Endothelial cell of umbilical vein (primary cell): ENCODE measurements at places on chromosomes 12 and 14. TPM values are rescaled to one million over a fixed set of nuclear protein-coding genes. Genes with fewer than 3 reads are reported as not detected.

KRT78 gene
- not detected in 2 replicates for polyA plus RNA-seq

DNA sequence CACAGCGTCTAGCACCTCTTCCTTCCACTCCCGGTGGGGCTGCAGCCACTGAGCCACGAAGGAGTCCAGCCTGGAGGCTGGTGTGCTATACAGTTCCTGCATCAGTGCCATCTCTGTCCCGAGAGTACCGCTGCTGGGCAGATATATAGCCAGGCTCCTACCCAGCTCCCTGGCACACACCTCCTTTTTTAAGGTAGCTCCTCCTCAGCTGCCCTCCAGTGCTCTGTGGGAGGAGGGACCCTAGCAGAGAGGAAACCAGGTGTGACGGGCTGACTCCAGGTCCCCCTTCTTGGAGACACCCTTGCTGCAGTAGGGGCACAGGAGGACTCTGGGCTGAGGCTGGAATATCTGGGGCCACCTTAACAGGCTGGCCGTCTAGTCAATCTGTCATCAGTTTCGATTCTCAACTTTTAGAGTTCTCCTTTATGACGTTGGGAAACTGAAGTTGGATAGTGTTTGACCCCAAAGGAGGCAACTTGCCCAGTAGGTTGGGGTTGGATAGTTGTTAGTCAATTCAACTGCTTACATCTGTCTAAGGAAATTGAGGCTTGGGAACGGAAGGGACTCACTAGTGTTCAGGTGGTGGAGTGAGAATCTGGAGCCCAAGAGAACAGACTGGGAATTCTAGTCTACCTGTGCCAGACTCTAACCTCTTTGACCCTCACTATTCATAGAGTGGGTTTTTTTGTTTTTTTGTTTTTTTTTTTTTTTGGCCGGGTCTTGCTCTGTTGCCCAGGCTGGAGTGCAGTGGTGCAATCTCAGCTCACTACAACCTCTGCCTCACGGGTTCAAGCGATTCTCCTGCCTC is at the start of gene OASL:
Gene OASL, minus strand, starts transcription at position 386 of the 808 bp plus-strand sequence. Its CDS starts 275 bp downstream, at position 111.
- peak; percentile 20 for DNase-seq

DNA sequence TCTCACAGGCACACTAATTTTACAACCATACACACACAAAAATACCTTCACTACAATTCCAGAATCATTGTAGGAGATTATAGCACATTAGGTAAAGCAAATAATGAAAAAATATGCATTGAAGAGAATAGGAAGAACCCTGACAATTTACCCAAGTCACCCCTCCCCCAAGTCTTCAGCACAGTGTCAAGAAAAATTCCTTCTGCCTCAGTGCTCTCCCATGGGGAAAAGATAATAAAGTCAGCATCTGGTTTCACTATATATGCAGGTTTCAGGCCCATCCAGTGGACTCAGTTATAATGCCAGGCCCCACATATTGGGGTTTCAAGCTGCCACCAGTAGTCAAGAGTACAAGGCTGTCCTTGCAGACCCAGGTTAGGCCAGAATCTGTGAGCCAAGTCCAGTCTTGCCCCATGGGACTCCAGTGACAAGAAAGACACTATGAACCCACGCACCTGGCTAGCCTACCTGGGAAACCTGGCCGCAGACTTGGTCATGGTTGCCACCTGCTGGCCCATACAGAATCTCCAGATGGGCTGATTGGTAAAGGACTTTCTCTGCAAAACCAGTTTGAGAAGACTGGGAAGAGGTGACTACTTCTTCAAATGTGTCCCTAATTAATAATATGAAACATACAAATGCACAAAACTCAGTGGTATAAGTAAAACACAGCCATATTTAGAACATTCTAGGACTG is 398.6 kb upstream of the FLRT2 start:
- DNase-seq = no peak

- DNase-seq = no peak
These were observed 1.1 kb upstream of the IRF9 start for GRCh38 chr14:24159777-24160498.

DNA sequence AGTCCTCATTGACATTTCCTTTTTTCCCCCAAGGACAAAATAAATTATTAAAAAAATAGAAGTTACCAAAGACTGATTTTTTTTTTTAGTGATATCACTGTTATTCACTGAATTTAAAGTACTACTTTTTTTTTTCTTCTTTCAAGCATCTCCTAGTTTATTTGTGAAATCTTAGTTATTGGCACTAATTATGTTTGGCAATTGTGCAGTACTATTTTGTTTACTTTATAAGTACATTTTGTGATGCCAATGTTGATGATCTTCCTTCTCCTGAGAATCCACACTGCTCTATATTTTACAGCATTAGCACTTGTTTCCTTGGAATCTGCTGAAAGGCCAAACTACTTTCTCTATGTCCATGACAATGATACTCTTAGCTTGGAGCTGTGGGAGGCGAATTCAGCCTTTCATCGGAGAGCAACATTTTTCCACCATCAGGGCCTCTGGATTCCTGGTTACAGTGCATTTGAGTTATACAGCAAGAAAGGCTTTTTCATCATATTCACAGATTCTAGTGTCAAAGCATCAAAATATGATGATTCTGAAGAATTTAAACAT is 123.8 kb upstream of the PTPRQ start:
- DNase-seq = no peak

DNA sequence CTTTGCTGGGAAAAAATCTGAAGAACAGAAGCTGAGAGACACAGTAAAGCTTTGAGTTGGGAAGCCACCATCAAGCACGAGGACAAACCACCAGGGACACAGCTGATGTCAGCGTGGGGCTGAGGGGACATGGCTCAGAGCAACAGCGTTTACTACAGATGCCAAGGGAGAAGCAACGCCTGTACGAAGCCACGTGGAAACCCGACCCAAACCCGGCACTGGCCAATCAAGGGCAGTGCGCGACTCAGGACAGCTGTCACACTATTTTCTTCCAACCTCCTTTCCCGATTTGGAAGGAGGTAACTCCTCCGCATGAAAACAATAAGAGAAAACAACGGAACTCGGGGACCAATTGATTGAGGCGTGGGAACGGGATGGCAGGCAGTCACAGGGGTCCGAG is 20.2 kb upstream of the CHGA start:
- no peak for DNase-seq

GPR137C gene
- polyA plus RNA-seq = 1.5 TPM in 2 replicates

- DNase-seq = no peak
These were observed 51.4 kb downstream of the WASHC3 start for GRCh38 chr12:102010265-102010994.

DNA sequence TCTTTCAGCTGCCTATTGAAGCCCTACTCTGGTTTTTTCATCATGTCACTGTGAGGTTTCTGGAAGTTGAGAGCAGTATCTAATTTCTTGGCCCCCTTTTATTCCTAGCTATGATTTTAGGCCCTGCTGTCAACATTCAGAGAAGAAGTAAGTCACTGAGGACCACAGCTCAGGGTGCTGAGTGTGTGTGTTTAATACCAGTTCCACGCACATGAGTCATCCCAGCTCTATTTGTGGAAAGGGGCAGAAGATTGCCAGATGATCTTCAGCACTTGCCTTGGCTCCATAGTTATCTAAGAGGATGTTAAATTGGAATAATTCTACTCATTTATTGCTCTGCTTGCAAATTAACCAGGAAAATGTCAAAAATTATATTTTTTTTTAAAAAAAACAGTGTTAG is 65.5 kb upstream of the SLC38A4 start:
- DNase-seq = no peak

DNA sequence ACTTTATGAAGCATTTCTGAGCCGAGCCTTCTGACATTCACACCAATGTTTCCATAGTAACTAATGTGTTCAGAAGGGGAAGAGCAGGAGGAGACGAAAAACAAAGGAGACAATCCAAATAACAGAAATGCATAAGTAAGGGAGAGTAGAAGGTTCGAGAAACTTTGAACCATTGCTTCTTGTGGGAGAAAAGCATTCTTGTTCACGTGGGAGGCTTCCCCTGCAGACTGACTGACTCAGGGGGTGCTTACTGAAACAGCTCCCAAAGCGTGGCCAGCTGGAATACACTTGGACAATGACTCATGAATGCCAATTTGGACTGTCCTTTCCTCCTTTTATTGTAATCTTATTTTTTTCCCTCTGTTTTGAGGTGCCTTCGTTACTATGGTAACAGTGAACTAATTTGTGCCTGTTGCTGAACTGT is 73.9 kb downstream of the NEDD1 start:
- peak; percentile 82 for DNase-seq

DNA sequence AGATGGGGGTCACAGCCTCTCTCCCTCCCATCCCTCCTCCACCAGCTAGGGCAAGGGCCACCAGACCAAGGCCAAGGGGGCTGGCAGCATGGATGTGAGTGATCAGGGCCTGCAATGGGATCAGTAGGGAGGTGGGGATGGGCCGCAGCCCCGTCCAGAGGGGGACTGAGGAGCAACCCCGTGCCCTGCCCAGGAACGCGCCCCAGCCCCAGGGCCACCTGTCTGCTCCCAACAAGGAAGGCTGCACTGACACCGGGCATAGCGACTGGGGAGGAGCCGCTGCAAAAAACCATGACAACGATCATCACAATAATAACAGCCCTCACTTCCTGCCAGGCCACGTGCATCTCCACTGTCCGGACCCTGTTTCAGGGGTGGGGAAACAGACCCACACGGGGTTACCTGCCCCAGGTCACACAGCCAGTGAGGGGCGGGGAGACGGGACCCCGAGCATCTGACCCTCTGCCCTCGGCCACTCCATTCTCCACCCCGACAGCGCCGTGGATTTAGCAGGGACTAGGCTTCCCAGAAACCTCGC is 24.3 kb downstream of the NCOR2 start:
- DNase-seq = no peak

RNF212B gene
- not detected in 2 replicates for polyA plus RNA-seq

RAPGEF3 gene
- polyA plus RNA-seq = 30.8 and 34.5 TPM in 2 replicates

- DNase-seq = peak; percentile 56
These were observed 145.6 kb upstream of the NCOR2 start for GRCh38 chr12:124713041-124713435.

PRPH gene
- not detected in 2 replicates for polyA plus RNA-seq

DNA sequence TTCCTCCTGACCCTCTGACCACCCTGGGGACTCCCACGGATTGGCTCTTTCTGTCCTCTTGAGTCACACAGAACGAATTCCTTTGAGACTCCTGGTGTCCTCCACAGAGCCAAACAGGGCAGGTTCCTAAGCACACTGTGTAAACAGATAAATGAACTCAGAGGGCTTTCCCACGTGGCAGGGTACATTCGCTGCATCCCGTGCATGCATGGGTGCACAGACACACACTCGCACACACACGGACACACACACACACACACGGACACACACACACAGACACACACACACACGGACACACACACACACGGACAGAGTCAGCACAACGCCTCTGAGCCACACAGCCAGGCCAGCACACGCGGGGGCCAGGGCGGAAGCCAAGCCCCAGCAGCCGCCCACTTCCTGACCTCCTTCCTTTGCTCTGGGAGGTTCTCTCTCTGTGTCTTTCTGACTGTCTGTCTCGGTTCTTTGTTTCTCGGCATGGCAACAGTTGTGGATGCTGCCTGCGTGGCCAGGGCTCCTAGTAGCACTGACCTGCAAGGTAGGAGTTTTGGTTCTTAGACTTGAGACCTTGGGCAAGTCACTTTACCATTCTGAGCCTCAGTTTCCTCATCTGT is 706 bp downstream of the CRACR2A start:
- DNase-seq = peak; percentile 45

DNA sequence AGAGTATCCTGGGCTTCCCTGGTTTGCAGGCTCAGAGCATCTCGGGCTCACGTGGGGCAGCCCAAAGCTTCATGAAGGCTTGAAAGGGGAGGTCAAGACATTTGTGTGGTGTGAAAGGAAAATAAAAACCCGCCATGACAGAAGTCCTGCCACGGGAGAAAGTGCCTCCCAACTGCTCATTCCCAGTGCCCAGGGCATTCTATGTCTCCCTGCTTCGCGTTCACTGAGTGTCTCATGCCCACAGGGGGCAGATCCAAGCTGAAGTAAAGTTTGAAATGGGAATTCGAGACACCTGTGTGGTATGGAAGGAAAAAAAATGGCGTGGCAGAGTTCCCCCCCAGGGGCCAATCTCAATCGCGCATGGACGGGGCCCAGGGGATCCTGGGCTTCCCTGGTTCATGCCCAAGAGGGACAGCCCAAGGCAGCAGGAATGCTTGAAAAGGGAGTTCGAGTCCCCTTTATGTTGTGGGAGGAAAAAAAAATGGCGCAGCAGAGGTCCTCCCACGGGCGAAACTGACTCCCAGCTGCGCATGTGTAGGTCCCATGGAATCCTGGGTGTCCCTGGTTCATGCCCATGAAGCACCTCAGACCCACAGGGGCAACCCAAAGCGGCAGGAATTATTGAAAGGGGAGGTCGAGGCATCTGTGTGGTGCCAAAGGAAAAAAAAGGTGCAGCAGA is 576.7 kb downstream of the ALG10 start:
- DNase-seq = no peak

GRCh38 chr14:30180219-30180618 is 252.6 kb upstream of the PRKD1 start:
- DNase-seq = no peak

GRCh38 chr12:4588916-4589315 is 26.9 kb downstream of the DYRK4 start:
- DNase-seq = no peak

DNA sequence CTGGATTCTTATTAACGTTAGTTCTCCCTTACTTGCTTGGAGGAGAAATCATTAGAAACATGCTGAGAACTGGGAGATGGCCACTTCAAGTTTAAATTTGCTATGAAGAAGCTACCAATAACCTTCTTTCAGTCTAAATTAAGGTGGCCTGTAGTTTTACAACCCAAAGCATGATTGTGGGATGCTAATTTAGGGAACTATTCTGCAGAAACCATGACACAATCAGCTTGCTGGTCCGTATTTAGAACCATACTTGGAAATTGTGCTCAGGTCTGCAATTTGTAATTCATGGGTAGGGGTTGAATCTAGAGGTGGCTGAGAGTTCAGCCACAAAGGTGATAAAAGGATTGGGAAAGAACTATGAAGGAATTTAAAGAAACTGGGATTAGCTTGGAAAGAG is 405.7 kb downstream of the RAD51B start:
- no peak for DNase-seq

RTL1 gene
- polyA plus RNA-seq = not detected in 2 replicates
